HT1080 (cell line): ENCODE measurements at places on chromosomes 1 and 21. TPM values are rescaled to one million over a fixed set of nuclear protein-coding genes. Genes with fewer than 3 reads are reported as not detected.

DNA sequence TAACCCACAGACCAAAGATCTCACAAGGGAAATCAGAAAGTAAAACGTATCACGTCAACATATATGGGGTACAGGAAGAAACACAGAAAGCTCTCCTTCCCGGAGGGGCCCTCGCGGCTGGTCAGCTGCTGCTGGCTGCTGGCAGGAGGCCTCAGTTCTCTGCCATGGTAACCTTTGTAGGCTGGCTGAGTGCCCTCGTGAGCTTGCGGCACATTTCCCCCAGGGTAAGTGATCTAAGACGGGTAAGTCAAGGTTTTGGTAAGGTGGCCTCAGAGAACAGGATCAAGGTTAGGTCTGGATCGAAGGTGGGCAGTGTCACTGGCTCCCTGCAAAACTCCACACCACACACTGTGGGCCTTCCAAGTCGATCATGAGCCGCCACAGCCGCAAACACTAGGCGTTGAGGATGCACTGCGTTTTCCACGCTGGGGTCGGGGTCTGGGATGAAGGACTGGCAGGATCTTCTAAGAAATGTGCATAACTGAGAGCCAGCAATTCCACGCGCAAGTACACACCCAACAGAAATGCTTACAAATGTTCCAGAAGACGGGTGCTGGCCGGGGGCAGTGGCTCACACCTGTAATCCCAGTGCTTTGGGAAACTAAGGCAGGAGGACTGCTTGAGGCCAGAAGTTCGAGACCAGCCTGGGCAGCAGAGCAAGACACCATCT lies 33.9 kb downstream of the WDR4 start:
- DNase-seq: no peak

DNA sequence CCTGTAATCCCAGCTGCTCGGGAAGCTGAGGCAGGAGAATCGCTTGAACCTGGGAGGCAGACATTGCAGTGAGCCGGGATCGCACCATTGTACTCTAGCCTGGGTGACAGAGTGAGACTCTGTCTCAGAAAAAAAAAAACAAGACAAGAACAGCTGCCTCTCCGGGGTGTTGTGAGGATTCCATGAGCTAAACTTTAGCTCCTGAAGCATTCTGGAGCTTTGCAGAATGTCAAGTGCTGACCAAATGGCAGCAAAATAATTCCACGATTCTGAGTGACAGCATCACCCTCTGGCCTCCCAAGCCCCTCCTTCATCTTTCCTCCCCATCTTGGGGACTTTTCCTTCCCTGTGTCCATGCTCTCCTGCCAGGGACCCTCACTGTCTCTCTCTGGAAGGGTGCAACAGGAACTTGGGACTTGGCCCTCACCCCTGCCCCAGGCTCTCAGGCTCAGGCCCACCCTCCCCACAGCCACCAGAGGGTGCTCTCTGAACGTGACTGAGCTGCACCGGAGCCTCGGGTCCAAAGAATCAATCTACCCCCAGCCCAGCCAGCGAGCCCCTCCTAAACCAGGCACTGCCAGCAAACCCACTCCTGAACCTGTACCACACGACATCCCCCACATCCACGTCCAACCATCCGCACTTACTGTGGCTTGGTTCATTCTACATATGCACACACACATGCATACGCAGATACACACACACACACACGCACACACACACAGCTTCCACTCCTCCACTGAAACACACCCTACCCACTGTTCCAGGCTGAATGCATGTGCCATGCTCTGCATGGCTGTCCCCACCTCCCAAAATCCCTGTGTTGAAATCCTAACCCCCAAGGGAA lies 45.7 kb downstream of the ACOT7 start:
- peak; percentile 43 for DNase-seq

The MMEL1 gene
- not detected in 2 replicates for total RNA-seq

The RWDD3 gene
- 10.5 and 14.1 TPM in 2 replicates for total RNA-seq

DNA sequence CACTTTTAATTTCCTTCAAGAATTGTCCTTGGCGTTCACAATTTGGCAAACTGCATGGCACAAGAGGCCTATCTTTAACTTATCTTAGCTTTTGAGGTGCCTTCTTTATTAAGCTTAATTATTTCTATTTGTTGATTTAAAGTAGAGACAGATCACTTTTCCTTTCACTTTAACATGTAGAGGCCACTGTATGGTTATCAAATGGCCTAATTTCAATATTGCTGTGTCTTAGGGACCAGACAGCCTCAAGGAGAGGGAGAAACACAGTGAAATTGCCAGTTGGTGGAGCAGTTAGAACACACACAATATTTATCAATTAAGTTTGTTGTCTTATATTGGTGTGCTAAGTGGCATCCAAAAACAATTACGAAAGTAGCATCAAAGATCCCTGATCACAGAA lies 1013.9 kb downstream of the KCNT2 start:
- DNase-seq: no peak

DNA sequence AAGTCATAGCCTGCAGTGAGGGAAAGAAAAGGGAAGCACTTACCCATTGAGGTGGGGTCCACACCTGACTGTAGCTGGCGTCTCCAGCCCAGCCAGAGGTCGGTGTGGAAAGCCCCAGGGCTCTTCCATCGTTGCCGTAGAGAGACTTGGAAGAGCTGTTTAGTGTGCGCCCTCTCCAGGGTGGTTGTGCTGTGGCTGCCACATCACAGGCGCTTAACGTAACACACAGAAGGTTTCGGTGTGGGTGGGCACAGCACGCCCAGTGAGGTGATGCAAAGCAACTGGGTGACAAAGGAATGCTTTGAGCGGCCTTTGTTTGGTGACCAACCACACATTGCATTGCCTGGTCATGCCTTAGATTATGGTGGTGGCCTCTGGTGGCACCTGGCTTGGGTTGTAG lies 36.8 kb upstream of the KIF1B start:
- no peak for DNase-seq

GRCh38 chr1:220019071-220019470 lies 27.2 kb downstream of the EPRS1 start:
- no peak for DNase-seq

The PLD5 gene
- 0.33 and 1.2 TPM in 2 replicates for total RNA-seq

GRCh38 chr1:116379674-116380498 lies 6.8 kb downstream of the ATP1A1 start:
- no peak for DNase-seq

GRCh38 chr1:94783342-94784189 lies 36.6 kb upstream of the SLC44A3 start:
- DNase-seq: peak; percentile 85

DNA sequence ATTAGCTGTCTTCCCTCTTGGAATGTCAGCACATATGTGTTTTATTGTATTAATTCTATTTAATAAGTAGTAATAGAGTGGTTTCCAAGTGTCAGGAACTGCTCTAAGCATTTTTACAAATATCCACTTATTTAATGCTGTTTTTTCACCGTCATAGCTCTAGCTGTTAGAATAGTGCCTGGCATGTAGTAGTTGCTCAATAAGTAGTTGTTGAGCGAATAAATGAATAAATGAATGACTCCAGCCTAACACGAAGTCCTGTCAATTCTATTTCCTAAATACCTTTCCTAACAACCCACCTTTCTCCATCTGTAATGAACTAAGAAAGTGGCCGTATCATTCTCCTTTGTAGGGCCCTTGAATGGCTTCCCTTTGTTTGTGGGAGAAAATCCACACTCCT lies 312.5 kb downstream of the DISC1 start:
- no peak for DNase-seq

DNA sequence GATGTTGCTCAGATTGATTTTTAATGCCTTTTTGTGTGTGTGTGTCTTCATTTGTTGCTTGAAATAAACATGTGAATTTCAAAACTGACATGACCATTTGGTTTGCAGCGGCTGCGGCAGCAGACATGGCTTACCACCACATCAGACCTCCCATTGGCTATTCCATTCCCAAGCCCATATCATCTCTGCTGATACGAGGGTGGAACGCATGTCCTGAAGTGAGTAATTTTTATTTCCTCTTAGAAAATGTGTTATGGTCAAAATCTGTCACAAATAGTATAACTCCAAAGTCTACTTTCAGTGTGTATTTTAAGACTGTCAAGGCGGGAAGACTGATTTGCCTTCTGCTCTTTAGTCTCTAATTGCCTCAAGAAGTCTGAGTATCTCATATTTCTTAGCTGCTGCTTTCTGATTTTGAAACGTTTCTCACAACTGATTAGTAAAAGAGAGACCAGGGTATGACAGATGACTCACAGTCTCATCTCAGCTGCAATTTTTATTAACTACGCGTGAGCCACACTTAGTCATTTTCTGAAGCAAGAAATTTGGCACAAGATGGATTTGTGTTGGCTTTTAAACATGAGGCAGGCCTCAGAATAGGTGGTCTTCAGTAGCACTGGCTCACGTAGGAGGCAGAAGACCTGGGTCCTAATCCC lies 49.0 kb downstream of the LRRC53 start:
- DNase-seq: peak; percentile 79

DNA sequence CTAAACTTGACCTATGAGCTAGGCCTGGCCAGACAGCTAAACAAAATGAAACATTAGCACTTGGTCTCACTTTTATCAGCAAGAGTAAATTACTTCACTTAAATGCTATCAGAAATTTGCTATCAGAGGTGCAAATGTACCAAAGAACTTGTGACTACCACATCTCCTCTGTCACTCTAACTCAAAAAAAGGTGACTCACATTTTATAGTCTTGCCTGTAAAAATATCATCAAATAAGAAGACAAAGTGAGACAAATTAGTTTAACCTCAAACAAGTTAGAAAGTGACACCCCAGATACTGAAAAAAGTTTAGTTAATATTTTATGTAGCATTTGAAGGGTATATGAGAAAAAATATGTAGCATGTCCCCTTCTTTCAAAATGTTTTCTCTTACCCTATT lies 76.9 kb downstream of the EPS15 start:
- no peak for DNase-seq

The LRRC42 gene
- total RNA-seq: 33.6 and 41.8 TPM in 2 replicates

DNA sequence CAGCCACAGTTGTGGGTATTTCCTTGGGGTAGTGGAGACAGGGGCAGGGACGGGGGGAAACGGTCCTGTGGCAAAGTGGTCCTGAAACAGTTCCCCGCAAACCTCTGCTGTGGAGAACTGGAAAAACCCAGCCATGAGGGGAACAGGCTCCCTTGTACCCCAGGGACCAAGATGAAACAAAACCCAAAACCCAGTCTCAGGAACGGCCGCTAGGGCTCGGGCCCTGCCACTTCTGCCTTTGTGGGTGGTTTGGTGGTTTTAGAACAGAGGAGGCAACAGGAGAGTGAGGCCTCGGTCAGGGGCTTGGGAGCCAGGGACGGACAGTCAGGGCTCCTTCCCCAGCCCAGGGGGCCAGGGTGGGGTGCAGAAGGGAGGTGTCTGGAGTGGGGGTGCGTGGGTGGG lies 24.8 kb upstream of the EDN2 start:
- no peak for DNase-seq

GRCh38 chr1:199545780-199546179 lies 481.7 kb upstream of the NR5A2 start:
- DNase-seq: peak; percentile 9

DNA sequence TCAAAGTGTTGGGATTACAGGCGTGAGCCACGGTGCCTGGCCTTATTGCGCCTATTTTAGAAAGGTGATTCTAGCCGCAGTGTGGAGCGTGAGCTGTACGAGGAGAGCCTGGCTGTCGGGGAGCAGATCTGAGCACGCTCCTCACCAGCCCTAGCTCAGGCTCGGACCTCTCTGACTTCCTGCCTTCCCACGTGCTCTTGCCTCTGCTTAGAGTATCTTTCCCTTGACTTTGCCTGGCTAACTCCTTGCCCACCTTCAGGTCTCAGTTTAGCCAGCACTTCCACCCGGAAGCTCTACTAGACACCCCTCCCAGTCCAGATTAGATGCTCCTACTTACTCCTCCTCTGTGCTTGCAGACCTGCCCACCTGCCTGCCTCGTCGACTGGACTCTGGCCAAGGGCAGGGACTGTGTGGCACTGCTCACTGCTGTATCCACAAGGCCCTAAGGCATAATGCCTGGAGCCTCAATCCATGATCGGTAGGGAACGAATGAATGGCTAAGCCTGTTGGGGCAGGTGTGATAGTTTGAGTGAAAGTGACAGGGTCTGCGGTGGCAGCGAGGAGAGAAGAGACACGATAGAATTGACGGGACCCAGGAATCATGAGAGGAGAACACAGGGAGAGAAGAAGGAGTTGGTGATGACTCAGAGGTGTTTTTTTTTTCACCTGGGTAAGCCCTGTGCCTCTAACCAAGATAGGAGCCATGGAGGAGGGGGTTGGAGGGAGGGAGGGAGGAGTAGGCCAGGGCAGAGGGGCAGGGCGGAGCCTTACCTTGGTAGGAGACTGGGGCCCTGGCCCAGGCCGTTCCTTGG lies 28.1 kb upstream of the WASF2 start:
- DNase-seq: no peak

GRCh38 chr1:223711747-223712193 lies 569 bp upstream of the CAPN2 start:
- DNase-seq: no peak

The FAM76A gene
- 7.4 and 13.2 TPM in 2 replicates for total RNA-seq

GRCh38 chr1:241443561-241443960 lies 76.0 kb downstream of the FH start:
- DNase-seq: no peak

GRCh38 chr1:32652244-32652962 lies 1.4 kb downstream of the RBBP4 start:
- no peak for DNase-seq

- DNase-seq: no peak
Measured at GRCh38 chr1:54317084-54317483, 89.1 kb downstream of the SSBP3 start.

The SPRR1B gene
- not detected in 2 replicates for total RNA-seq

DNA sequence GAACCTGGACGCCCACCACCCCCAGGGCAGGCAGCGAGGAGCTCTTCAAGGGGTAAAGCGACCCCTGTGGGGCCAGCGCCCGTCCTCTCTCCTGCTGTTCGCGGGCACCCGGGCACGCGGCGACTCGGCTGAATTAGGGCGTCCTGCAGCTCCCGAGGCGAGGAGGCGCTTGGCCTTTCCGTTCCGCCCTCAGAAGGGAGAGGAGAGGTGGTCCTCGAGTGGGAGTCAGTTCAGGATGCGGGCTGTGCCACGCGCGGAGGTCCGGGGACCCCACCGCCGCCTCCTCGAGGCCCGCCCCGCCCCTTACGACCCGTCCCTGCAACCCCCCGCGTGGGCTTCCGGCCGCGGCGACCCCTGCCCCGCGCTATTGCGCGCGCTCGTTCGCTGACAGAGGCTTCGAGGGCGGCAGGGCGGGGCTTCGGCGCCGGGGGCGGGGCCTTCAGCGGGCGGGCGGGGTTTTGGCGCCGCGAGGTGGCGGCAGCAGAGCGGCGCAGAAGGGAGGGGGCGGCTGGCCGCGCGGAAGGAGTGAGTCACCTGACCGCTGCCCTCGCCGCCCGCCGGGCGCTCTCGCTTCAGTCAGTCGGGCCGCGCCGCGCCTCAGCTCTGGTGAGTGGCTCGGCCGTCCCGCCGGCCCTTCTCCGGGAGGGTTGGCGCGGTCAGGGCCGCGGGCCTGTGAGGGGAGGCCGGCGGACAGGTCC lies at the start of gene BACH1:
Gene BACH1 (plus strand): TSS at position 575 of the 698 bp plus-strand sequence. CDS start 22,359 bp downstream, outside the sequence.
- DNase-seq: peak; percentile 87

GRCh38 chr1:34822202-34822601 lies 29.4 kb downstream of the GJA4 start:
- DNase-seq: no peak

The POU2F1 gene
- total RNA-seq: 4.6 and 5.0 TPM in 2 replicates

DNA sequence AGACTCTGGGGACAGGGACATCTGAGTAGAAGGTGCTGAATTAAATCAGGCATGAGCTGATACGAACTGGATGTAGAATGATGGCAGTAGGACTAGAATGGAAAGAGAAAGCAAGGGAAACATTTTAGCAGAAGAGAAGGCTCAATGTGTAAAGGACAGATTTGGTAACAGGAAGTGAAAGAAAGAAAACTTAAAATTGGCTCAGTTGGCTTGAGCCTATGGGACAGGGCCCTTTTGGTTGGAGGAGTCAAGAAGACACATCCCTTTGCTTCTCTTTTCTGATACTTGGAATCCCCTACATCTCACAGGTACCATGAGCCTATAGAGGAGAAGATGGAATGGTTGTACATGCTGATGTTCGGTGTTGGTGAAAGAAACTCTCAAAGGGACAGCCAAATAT lies 300.6 kb upstream of the PLXNA2 start:
- no peak for DNase-seq
